Esophagus mucosa (tissue), 1 donor: ENCODE measurements at places on chromosomes 3 and 15. TPM values are rescaled to one million over a fixed set of nuclear protein-coding genes. Genes with fewer than 3 reads are reported as not detected.

DNA sequence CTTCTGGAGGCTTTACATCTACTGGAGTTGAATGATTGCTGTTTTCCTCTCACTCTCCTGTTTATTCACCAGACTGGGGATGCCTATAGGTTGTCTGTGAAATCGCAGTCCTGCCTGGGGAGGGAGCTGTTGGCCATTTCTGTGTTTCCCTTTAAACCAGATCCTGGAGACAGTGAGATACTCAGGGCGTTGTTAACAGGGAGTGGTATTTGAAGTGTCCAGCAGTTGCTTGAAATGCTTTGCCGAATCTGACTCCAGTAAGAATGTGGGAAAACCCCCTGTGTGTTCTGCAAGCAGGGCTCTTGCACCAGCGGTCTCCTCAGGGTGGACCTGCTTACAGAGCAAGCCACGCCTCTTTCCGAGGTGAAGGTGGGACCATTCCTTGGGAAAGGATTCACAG is 4.3 kb upstream of the LRRK1 start:
- no peak for ATAC-seq

DNA sequence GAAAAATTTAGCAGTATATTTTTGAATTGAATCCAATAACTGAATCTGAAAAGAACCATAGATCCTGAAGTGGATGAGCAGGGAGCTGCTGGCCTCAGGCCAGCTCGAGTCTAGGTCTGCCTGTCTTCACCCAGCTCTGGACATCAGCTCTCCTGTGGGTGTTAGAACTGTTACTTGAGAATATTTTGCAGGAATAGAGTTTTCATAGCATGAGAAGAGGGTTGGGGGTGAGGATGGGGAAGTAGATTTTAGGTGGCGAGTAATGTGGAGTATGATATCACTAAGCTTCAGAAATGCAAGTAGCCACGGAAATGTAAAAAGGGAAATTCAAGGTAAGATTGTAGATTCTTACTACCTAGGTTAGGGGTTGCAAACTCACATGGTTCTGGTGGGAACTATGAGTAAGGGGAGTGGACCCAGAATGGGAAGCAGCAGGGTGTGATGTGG is 6.2 kb downstream of the RAB8B start:
- ATAC-seq: no peak

DNA sequence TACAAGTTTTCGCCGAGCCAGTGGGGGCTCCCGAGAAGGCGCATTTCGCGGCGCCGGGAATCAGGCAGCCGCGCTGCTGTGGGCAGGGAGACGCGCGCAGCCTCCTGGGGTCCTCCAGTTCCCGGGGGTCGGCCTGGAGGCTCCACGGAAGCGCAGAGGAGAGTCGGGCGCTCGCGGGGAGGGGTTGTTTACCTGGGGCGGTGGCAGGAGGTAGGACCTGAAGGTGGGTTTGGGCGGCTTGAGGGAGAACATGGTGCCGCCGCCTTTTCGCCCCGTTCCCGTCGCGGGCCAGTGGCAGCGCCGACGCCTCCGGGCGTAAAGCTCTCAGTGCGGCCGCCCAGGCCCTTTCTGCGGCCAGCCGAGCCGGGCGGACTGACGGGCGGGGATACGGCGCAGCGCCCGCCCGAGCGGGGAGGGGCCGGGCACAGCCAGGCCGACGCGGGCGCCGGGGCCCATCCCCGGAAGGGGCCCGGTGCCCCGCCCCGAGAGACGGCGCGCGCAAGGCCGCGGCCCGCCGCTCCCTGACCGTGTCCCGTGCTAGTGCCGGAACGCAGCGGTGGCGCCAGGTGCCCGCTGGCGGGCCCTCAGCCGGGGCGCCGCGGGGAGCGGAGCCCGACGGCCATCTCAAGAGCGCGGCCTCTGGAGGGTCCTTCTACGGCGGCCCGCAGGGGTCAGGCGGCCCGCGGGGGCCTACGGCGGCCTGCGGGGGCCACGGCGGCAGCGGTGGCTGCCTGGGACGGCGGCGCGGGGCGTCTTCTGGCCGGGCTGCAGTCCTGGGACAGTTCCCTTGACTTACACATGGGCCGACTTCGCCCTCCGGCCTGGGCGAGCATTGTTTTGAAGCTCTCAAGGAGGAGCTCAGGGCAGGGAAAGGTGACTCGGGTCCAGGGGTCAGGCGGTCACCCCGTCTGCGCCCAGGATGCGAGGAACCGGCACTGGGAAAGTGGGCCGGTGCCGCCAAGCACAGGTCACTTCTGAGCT is at the start of gene MTMR10:
Gene MTMR10, minus strand, starts transcription at position 374 of the 981 bp plus-strand sequence. Its CDS starts 122 bp downstream, at position 252.
- peak; percentile 98 for ATAC-seq

GRCh38 chr3:62109534-62109933 is 263.8 kb downstream of the FEZF2 start:
- ATAC-seq: no peak

The DPPA2 gene
- total RNA-seq: not detected

DNA sequence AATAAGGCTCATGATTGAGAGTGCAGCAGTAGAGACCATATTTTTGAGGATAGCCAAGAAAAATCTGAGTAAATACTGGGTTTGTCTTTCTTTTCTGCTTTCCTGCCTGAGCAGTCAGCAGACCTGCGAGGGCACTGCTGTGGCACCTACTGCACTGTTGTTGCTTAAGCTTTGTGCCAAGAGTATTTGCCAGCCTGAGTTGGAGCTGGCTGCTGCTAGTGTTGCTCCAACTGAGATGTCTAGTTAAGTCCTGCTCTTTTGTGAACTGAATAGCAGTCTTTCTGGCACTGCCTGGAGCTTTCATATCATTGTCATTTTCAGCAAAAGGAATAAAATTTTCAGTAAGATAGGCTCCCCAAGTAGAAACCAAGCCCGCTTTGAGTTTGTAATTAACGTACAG is 214.5 kb upstream of the P2RY1 start:
- peak; percentile 33 for ATAC-seq

DNA sequence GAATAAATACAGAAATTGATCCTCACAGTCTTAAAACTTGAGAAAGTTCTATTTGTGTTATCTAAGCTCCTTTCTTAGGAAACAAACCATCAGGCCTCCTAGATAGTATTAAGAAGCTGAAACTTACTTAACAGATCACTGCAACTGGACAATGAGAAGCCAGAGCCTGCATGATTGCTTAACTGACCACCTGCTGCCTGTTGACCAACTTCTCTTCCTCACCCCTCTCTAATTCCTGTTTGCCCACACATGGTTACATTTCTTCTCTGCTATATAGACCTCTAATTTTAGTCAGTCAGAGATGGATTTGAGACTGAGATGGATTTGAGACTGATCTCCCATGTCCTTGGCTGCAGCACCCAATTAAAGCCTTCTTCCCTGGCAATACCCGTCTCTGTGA is 13.5 kb downstream of the CCPG1 start:
- no peak for ATAC-seq

GRCh38 chr3:45942051-45942825 is 1.0 kb upstream of the CXCR6 start:
- no peak for ATAC-seq

The DAPK2 gene
- total RNA-seq: 9.6 TPM

DNA sequence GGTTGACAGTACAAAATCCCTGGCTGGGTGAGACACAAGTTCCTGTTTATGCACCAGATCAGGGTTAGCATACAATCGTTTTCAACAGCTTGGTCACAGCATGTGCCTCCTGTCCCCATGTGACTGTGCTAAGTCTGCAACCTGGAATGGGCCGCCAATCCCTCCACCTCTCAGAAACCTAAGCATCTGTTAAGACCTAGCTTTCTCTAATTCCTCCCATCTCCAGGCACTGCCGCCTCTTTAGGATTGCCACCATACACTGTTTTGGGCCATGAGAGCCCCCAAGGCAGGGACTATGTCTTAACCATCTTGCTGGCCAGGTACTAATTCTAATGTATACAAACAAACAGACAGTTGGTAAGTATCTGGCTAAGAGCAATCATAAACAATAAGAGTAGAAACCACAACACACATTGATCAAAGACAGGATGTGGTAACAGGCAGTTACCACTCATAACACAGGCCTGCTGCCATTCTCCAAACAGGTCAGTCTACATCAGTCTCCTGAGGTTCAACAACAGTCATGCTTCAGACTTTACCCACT is 25.6 kb downstream of the SEC22C start:
- peak; percentile 54 for ATAC-seq

DNA sequence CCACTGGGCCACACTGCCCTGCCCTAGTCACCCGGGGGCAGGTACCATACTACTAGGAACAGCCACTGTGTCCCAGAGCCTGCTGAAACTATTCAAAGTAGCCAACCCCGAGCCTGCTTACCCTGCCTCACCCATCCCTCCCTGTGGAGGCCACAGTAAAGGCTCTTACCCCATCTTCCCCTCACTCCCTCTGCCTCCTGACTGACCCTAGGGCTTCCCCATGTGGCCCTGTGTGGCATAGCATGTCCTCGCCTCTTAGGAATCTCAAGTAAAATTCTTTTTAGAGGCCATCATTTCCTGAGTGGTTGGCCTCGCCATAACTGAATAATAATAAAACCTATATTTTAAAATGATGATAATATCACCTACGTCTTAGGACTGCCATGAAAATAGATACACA is 112.2 kb upstream of the SLC6A11 start:
- ATAC-seq: no peak

The CCRL2 gene
- 0.24 TPM for total RNA-seq

GRCh38 chr3:32018757-32019564 is 37.4 kb downstream of the ZNF860 start:
- ATAC-seq: peak; percentile 74

The KIF15 gene
- total RNA-seq: 7.3 TPM

- ATAC-seq: no peak
Observed at GRCh38 chr15:57320631-57321220, 55.6 kb upstream of the CGNL1 start.

The CKMT1B gene
- 50.7 TPM for total RNA-seq

GRCh38 chr3:51478630-51479029 is 21.2 kb downstream of the DCAF1 start:
- no peak for ATAC-seq

DNA sequence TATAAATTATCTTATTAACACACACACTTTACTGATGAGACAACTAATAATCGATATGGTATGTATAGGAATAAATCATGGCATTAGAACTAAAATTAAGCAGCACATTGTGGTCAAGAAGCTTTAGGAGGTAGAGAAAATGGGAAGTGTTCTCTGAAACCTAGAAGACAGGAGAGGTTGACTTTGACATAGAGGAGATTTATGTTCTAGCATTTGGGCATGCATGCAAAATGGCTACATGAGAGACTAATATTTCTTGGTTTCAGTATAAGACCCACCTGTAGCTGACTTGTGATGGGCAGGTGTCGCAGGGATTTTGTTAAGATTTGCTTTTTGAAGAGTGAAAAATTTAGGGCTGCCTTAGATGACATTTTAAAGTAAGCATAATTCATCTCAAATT is 209.7 kb upstream of the POU1F1 start:
- ATAC-seq: no peak

DNA sequence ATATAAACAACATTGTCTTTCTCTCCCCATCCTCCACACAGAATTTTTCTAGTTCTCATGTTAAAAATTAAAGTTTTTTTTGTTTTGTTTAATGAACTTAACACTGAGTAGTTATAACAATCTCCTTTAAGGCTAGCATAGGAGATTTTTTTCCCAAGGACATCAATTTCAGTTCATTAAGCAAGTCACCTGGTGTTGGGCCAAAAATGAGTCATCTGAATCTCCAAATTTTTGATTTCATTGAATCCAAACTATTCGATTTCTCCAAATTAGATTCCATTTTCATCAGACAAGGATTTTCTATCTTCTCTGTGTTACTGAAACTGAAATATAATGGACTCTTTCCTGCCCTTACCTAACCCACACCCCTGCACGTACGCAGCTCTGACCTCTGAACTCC is 631.4 kb upstream of the MDFIC2 start:
- ATAC-seq: no peak

- peak; percentile 37 for ATAC-seq
Observed at GRCh38 chr3:50274371-50275104, 4.3 kb upstream of the LSMEM2 start.

DNA sequence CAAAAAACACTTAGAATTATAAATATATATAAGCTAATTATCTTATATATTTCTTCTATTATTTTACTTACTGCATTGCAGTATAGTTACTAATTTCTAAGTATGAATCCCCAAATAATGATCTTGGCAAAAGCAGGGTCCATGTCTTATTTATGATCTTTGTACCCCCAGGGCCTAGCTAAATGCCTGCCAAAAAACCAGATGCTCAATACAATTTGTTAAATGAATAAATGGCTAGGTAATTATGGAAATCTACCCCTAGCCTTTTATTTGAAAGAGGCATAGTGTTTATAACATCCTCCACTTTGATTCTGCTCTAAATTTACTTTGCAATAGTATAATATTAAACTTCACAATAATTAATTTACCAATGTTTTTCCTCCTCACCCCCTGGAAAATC is 69.5 kb downstream of the CSNK1G1 start:
- ATAC-seq: no peak

The MME gene
- total RNA-seq: 0.60 TPM

DNA sequence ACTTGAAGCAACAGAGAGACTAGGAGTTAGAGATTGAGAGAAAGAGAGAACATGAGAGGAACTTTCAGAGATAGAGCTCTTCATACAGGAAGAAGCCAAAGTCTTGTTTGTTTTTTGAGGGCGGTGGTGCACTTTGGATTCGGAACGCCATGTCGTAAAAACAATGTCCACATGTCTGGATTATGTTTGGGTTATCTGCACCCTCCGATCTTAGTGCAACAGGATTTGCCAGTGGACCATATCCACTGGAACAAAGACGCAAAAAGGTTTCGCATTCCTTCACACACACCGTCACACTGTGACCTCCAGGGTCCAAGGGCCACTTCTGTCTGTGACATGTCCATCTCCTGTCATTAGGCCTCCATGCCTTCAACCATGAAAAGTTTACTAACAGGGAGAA is 141.8 kb upstream of the ATP11B start:
- ATAC-seq: no peak

- ATAC-seq: peak; percentile 62
Observed at GRCh38 chr15:35293353-35294130, 208.4 kb upstream of the NANOGP8 start.

DNA sequence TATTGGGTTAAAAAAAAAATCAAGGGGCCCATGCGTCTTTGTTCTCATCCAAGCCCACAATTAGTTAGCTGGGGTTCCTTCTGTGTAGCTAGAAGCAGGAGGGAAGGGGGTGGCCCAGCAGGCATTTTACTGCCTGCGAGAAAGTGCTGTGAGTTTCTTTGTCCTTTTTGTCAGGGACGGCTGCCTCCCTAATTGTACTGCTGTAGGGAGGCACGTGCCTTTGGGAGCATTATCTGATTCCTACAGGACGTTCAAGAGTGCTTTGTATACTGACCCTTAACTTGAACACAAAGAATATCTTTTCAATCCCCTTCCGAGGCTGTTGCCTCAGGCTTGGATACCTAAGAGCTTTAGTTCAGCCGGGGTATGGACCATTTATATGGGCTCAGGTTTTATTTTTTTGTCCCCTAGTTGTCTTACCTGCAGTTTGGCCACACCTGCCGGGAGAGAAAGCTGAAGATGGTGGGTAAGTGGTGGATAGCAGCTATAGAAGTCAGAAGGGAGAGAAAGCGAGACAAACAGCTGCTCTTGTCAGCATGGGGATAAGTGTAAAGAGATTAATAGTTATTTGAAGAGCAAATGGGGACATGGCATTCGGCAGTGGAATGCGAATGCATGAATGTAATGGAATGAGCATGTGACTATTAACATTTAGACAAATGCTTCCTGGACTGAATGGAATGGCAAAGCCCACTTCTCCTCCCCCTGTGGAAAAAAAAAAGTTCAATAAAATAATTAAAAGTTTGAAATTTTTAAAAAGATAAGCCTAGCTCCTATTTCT is 175.2 kb downstream of the TP63 start:
- ATAC-seq: peak; percentile 32

- ATAC-seq: no peak
Observed at GRCh38 chr3:17402442-17402841, 340.0 kb downstream of the TBC1D5 start.

GRCh38 chr15:65940618-65940909 is 71.3 kb downstream of the RAB11A start:
- ATAC-seq: no peak
